Gastrocnemius medialis (tissue), 4 donors: ENCODE measurements at places on chromosomes 4 and X. TPM values are rescaled to one million over a fixed set of nuclear protein-coding genes. Genes with fewer than 3 reads are reported as not detected.

ADAD1 gene
- not detected for total RNA-seq

DNA sequence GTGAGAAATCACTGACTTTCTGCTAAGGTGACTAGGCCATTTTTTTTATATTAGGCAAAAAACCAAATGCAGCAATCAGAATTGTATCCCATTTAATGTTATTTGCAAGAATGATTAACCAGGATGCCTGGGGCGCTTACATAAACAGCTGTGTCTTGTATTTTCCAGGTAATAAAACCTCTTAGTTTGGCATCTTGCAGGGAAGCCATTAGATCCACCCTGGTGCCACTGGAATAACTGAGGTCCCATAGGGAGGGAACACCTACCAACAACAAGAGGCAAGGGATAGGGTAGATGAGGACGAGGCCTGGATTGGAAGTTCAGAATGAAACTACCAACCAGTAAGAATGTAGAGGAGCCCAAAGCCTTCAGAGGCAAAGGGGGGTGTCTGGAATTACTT, 288.3 kb downstream of the ARHGAP24 start:
- no peak for DNase-seq

OPRPN gene
- total RNA-seq: not detected

DNA sequence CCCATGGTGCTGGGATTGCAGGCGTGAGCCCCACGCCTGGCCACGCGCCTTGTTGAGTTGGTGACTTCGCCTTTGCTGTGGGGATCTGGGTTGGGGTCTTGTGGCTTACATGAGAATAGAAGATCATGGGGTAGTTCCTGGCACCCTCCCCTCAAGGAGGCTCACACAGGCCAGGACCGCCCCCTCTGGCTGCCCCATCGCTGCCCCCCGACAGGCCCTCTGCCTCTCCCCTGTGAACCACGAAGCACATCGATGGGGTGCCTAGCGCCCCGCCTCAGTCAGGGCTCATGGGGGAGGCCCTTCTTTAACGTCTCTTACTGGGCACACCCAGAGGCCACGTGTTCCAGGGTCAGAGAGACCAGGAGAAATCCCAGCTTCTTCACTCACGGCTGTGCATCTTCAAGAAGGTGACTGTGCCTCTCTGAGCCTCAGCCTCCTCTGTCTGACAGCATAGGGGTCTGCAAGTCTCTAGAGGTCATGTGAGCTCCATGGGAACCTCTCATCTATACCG, 23.6 kb upstream of the SPON2 start:
- DNase-seq: no peak

DNA sequence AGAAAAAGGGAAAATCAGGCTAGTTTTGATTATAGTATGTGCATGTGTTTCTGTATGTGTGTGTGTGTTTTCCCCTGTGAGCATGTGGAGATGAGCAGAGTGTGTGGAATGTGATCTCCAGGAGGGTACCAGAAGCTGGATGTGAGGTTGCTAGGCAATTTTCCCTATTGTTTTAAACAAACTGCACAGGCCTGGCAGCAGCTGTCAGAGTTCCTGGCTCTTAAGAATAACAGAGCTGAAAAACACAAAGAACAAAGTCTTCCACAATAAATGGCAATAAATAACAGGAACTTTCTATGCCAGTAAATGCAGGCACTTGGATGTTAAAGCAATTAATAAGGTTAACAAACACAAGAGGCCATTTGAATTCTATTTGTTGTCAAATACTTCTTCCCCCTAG, 344.6 kb upstream of the CTSO start:
- no peak for DNase-seq

GRCh38 chrX:155673338-155673737, 60.6 kb upstream of the TMLHE start:
- no peak for DNase-seq

GRCh38 chr4:85784947-85785346, 310.0 kb downstream of the ARHGAP24 start:
- no peak for DNase-seq

DNA sequence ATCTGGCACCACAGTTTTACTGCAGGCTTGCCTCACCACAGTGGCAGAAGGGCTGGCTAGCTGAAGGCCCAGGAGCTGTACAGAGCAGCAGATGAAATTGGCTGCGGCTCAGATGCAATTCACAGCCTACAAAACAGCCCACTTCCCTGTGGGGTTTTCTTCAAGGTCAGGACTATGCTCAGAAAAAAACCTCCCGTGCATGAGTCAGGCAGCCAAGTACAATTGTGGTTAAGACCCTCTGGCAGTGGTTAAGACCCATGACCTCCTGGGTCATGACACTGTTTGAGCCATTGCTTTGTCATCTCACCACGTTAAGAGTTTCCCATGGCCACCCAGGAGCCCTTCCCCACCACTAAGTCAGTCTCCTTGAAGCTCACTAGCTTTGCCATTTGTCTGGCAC, 276.3 kb downstream of the HNRNPD start:
- no peak for DNase-seq

DNA sequence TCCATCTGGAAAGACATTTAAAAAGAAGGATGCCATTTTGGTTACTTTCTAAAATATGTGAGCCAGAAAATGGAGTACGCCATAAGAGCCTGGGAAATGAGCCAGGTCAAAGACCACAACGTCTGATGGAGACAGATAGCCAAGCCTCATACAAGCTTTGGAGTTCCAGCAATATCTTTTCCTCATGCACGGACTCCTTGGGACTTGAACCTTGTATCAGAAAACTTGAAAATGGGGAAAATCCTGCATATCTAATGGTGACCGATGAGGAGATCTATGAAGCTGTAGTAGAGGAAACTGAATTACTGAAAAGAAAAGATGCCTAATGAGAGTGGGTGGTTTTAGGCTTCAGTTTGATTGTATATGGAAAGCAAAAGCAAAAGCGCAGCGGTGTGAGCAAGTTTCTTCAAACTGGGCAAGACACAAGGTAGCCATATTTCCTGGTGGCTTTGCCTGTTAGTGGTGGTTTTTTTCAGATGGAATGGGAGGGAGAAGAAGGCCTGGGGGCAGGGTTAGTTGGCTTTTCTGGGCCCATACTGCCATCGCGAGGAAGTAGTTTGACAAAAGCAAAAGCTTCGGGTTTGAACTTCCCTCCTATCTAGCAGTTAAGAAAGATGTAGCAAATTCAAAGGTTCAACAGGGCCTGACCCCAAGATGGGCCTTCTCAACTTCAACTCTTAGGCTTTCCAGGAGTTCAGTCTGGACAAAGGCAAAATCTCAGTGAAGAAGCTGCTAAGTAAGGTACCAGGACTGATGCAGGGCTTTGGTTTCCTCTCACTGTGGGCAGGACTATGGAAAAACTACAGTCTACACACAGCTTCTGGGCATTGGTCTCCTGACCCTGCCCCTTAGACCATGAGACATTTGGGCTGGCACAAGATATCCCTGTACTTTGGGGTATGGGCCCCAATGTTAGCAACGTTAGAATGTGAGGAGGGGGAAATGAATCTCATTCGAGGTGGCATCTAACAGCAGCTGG, 210.0 kb upstream of the STK26 start:
- DNase-seq: no peak

DNA sequence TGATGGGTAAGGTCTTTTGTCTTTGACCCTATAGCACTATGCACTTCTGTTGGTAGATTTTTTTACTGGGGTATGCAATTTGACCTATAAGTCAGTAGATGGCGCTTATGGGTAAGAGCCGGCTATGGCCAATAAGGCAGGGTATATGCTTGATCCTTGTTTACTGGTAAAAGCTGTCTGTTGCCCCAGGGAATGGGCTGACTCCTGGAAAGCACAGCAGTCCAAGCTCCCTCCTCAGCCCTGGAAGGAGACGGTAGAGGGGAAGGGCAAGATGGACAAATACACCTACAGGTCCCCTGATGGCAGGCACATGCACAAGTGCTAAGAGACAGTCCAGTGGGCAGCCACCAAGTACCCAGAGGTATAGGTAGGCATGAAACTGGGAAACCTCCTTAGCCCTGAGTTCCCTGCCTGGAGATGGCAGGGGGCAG, 63.7 kb downstream of the ADAMTS3 start:
- DNase-seq: no peak

DNA sequence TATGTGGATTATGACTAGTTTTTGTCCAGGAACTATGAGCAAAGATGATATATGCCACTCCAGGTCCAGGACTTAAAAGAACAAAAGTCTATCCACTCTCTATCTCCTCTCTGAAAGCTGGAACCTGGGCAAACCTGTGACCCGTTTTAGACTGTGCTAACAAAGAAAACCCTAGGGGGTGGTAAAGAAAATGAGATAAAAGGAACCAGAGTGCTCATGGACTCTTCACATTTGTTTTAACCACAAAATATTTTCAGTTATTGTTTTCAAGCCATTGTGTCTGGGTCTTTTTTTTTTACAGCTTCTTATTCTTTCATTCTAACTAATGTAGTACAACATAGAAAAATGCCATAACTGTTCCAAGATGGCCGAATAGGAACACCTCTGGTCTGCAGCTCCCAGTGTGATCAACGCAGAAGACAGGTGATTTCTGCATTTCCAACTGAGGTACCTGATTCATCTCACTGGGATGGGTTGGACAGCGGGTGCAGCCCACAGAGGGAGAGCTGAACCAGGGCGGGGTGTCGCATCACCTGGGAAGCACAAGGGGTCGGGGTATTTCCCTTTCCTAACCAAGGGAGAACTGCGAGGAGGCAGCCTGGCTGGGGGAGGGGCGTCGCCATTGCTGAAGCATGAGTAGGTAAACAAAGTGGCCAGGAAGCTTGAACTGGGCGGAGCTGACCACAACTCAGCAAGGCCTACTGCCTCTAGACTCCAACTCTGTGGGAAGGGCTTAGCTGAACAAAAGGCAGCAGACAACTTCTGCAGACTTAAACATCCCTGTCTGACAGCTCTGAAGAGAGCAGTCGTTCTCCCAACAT, 45.1 kb downstream of the CHM start:
- no peak for DNase-seq

DNA sequence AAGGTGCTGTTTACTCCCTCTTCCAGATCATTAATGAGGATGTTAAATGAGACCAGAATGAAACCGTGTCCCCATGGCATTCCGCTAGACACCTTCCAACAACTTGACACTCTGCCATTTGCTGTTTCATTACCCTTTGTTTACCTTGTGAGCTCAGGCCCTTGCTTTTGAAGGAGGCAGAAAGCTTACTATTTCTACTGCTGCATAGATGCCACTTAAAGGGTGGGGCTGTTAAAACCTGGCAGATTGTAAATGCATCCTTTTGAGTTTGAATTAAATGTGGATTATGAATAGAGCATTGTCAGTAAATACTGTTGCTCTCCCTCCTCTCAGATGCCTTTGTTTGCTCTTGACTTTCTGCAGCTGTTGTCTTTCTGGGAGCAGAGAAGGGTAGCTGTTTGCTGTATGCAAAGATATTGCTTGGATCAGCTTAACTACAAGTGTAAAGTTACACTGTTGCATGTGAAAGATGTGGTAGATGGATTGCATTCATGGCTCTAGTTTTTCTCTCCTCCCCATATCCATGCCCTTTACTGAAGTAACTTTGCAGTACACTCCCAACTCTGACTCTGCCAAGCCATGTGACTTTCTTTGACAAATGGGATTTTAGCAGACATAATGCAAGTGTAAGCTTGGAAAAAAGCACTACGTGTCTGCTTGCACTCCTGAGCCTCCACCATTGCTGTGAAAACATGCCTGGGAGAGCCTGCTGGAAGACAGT, 75.0 kb upstream of the DHX15 start:
- no peak for DNase-seq

DNA sequence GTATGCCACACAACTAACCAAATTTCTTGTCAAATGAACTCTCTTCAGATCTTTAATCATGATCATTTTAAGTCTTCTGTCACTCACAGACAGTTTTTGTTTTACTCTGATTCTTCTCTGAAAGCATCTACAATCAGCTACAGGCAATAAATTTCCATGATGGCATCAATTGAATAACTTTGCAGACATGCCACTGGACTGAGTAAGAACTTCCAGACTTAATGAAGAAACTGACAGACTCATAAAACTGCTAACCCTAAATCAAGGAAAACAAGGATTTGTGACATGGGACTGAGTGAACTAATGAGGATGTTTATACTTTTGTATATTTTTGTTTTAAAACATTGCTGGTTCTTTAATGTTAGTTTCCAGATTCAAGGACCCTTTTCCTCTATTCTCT, 5.5 kb upstream of the PPP1R2C start:
- no peak for DNase-seq

SLC35A2 gene
- total RNA-seq: 18.7 TPM

- DNase-seq: no peak
These were observed 28.7 kb downstream of the SEC24B start for GRCh38 chr4:109462297-109462696.

DNA sequence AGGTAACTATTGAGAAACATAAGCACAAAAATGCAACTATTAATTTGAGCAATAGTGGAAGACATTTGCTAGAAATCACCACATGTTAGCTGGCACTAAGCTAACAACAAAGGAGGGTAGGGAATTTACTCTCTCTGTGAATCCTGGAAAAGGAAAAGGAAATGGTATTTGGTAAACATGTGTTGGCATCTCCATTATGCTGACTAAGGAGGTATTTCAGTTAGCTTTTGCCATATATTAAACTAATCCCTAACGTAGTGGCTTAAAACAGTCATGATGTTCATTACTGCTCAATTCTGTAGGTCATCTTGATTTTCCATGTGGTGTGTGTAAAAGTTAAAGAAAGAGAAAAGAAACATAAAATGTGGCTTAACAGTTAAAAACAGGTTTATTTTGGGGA, 1686.5 kb upstream of the PCDH7 start:
- no peak for DNase-seq
